Forelimb muscle (tissue), 1 donor: ENCODE measurements at places on chromosomes 2 and 18. TPM values are rescaled to one million over a fixed set of nuclear protein-coding genes. Genes with fewer than 3 reads are reported as not detected.

GRCh38 chr18:24919181-24919797 is 432.7 kb downstream of the ZNF521 start:
- no peak for DNase-seq

DNA sequence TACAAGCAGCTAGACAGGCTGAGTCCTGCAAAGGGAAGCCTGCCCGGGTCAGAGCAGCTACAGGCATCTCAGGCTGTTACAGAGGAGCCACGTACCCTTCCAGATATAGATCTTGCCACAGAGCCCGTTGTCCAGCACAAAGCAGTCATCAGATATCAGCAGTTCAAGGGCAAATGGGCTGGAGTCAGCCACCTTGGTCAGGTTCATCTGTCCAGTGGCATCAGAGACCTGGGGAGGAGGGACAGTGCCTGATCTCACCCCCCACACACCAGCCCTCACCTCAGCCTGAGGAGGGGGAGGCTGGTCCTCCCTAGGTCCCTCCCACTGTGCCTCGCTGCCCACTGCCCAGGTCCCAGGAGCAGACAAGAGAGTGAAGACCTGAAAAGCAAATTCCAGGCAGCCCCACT is 12.2 kb downstream of the CAPG start:
- no peak for DNase-seq

DNA sequence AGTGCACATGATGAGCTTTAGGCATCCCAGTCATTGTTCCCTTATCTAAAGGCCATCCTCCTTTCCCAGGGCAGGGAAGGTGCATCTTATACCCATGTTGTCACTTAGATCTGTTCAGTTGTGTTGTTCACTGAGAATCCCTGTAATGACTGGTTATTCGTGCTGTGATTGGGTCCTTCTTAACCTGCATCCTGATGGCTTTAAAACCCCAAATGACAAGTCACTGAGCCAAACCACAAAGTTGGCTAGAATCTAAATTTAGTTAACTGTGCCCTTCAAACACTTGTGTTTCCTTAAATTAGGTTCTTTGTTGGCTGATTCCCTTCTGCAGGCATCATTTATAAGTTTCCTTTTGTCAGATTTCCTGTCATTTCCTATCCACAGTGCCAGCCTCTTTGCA is 58.5 kb upstream of the SLC16A14 start:
- no peak for DNase-seq

DNA sequence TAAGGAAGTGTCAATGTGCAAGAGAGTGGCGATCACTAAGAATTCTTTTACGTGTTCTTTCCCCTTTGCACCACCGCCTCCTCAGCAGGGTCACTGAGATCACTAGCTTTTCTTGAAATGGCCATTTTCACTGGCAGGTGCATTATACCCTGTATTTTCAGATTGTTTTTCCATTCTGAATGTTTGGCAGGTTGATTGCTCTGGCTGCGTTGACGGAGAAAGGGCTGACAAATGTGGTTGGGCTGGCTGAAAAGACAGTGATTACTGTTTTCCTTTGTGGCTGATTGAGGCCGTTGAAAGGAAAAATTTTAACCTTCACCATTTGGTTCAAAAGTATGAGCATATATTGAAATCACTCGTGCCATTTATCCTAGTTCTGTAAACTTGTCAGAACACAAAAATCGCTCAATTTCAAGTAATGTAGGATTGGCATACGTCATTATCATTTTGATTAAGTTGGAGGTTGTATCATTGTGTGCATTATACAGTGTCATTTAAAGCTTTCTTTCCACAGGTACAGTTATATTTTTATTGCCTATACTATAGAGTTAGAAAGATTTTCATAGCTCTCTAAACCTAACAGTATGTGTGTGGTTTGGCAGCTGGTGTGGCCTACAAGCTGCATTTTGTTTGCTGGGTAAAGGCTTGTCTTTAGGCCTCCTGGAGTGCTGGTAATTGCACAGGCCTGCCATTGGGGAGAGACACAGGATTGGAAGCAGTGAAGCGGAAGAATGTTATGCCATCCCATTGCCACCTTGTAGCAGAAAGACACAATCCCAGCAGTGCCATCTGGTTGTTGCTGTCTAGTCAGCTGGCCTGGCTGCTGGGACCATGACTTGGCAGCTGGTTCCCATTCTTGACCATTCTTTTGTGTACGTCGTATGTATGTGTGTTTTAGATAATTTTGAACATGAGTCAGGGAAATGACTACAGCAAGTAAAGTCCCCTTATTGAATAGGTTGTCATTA is 36.7 kb downstream of the DYNC1I2 start:
- no peak for DNase-seq

Gene SERPINB10
- polyA plus RNA-seq = 0.27 TPM
